Immature natural killer cell (primary cell): ENCODE measurements at places on chromosomes 11 and 22.
A peak's percentile ranks its signal among the peaks of the same experiment; 100 is the strongest.

DNA sequence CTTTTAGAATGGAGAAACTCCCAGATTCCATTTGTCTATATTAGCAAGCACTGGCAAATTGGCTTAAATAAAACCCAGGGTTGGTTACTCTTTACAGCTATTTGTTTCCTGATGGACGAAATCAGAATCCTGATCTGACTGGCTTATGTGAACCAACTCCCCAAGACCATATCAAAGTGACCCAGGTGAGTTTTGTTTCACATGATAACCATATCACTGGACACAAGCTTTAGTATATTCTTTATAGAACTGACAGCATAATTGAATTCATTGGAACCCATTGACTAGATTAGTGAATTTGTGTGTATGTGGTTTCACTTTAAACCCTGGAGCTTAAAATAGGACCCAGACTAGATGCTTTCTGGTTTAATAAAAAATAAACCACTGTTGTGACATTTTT, 39.3 kb downstream of the MCAM start:
- DNase-seq = no peak

DNA sequence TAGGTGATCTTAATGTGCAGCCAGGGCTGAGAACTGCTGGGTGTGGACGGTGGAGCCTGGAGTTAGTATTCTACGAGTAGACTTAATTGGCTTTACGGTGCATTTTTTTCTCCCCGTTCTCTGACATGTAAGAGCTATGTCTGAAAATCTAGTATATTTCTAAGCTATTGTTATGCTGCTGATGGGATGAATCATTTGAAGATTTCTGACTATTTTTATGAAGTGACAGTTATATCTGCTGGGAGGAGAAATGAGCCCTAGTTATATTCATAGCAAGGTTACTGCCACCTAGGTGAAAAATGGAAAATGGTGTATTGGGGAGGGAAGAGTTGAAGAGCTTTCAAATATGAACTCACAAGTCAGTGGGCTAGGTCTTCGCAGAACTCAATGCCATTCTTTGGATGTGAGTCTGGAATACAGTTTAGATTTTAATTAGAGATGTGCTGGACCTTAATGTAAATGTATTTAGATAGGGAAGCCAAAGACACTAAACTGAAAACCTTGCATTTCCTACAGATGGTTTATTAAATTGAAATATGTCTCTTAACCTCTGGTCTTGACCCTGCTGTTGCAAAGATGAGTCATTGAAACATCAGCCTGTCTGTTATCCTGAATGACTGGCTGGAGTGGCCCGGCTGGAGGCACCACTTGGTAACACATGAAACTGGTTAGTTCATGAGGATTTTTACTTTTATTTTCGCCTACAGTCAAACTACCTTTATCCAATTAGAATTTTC, 293.7 kb downstream of the DDX10 start:
- DNase-seq = no peak

- no peak for DNase-seq
These were observed 823.4 kb upstream of the CHORDC1 start for GRCh38 chr11:91046261-91046660.

- DNase-seq = no peak
These were observed 36.3 kb upstream of the CARS1 start for GRCh38 chr11:3093281-3094191.

- DNase-seq = peak; percentile 1
These were observed 645 bp downstream of the RTCB start for GRCh38 chr22:32411402-32411801.

DNA sequence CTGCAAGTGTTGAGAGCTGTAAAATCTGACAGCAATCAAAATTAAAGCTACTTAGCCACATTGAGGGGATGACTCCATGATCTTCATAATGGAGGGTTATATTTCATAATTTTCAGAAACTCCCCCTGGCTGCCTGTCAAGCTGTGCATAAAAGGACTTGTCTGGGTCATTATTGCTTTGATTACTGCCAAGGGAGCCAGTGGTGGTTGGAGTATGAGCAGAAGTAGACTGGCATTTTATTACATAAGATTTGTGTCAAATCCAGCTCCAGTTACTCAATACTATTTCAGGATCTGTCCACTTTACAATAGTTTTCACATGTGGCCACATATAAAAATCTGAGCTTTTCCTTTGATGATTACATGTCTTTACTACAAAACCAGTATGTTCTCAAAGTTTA, 108.9 kb upstream of the SLC5A12 start:
- DNase-seq = no peak

DNA sequence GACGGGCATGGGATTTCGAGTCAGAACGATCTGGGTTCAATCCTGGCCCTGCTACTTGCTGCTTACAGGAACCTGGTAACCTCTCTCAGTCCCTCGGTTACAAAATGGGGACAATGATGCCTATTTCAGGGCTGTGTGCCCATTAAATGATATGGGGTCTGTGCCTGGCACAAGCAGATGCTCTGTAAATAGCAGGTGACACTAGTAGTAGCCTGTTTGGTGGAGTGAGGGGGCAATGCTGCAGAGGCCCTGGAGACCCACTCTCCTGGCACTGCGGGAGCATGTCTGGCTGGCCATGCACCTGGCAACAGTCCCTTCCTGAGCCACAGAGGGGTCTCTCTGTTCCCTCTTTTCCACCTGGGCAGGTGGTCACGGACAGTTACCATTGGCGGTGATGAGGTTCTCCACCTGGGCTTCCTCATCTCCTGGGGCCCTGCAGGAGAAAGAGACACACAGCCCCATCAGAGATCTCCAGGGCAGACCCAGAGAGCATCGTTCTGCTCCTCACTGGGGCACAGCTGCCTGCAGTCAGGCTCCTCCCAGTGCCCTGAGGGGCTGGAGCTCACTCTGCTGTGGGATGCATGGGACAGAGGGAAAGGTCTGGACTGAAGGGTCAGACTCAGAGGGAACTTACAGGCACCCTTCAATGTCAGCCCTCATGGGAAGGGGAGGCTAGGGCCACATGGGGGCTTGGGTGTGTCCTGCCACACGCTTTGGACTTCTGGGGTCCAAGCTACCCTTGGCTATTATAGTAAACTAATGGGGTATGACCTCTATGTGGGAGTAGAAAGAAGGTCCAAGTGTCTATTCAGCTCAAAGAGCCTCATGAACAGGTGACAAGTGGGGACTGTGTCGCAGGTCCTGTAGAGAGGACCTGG, 15.6 kb upstream of the FXYD2 start:
- no peak for DNase-seq

DNA sequence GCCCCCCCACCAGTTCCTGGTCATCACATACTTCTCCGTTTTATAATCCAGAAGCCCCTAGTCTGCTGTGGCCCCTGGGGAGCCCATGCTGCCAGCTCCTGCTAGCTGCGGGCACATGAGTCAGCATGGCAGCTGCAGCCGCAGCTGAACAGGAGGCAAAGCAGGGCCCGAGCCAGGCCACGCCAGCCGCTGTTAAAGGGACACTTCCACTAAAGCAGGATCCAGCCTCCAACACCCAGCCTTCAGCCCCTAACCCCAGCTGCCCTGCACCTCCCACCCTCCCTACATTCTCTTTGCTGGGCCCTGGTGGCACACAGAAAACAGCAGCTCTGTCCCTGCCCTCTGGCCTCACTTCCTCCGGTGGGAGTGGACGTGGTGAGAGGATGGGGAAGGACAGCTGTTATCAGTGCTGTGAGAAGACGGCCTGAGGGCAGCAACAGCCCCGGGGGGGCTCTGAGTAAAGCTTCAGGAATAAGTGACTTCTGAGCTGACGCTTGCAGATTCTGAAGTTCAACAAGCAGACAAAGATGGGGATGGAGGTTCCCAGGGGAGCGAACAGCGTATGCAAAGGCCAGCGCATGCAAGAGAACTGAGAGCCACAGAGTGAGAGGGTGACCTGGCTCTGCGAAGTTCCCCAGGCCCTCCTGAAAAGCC, 688 bp upstream of the LRRC74B start:
- no peak for DNase-seq

- DNase-seq = no peak
These were observed 49.4 kb downstream of the LRRC74B start for GRCh38 chr22:21094911-21095772.

DNA sequence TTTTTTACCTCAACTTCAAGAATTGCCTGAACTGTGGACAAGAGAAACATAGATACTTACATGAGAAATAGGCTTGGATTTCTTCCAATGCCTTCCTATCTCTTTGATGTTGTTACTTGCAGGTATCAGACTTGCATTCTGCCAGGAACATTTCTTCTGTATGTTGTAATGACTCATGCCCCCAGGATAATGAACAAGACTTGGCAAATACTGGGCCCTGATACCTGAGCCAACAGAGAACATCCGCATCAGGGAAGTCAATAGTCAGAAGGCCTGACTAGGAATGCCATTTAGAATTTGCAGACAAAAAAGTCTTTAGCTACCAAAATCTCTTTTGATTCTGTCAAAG, 273.7 kb upstream of the KIRREL3 start:
- no peak for DNase-seq

DNA sequence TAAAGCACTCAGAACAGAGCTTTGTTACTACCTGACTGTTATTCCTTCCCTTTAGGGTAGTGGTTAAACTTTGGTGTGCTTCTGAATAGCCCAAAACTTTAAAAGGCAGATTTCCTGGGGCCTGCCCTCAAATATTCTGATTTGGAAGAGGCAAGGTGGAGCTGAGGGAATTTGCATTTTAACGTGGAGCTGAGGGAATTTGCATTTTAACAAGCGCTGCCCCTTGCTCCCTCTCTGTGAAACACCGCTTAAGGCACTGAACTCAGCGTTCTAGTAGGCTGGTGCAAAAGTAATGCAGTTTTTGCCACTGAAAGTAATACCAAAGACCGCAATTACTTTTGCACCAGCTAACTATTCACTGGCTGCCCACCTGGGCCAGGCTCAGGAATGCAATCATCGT, 35.0 kb downstream of the TPST2 start:
- no peak for DNase-seq

DNA sequence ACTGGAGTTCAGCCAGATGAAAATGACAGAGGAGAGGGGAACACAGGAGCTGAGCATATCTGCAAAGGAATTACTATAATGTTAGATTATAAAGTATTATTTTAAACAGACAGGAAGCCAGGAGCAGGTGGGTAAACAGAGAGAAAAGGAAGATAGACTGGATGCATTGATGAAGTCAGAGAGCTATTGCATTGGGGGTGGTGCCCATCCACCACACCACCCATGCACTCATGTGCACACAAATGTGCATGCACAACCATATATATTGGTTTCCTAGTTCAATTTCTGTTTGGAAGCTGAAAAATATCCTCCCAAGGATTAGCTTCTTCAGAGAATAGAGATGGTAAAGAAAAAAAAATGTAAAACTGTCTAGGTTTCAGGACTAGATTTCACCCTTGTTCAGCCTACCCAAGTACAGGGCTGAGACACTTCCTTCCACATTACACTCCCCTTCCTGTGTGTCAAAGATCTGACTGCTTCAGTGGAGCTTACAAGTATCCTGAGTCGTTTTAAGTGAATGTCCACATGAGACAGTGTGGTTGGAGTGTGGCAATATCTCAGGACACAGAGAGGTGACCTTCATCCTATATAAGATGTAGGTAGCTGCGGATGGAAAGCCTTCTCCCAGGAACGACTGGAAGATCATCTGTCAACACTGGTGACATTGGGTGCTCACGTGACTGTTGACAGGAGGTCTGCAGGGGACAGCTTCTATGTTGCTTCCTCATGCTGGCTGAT, 12.2 kb upstream of the SMPD1 start:
- no peak for DNase-seq

DNA sequence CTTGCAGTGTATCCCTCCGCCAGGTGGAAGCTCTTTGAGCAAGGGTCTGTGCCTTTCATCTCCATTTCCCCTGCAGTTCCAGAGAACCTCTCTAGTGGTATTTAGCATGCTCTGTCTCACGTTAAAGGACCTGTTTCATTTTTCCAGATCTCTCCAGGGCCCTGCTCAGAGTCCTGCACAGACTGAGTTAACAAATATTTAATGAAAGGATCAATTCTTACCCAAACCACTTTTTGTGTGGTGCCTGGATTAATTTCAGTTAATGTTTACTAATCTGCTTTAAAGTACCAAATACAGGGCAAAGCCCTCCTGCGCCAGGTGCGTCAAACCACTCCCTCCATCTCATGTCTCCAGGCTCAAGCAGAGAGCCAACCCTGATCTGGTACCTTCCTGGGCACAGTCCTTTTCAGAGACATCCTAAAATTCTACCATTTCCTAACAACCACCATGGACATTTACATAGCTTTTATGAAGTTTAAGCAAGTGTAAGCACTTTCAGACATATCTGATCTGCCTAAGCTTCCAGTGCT, 18.7 kb upstream of the ACER3 start:
- DNase-seq = no peak

GRCh38 chr11:35618497-35619115, 346 bp downstream of the FJX1 start:
- no peak for DNase-seq

- DNase-seq = no peak
These were observed 658 bp downstream of the C11orf71 start for GRCh38 chr11:114399490-114400215.

- DNase-seq = no peak
These were observed 38.1 kb upstream of the OPCML start for GRCh38 chr11:133570376-133570775.

- DNase-seq = no peak
These were observed 129.2 kb downstream of the CACNA1I start for GRCh38 chr22:39699631-39700360.

- no peak for DNase-seq
These were observed 582.6 kb downstream of the METTL15 start for GRCh38 chr11:28690746-28691145.

- DNase-seq = no peak
These were observed 25.4 kb upstream of the CABP2 start for GRCh38 chr11:67548555-67549110.

DNA sequence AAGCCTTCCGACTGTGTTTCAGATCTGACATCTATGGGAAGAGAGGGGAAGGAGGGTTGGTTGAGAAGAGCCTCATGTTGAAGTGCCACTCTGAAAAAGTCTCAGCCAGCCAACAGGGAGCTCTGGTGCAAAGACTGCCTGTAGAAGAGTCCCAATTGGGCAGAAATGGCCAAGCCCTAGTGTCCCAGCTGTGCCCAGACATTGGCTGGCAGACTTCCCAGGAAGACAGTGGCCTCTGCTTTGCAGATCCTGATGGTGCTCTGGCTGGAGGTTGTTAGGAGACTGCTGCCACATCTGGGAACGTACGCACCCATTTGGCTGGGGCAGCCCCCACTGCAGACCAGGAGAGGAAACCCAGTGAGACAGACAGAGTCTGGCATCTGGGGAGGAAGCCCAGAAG, 3.2 kb upstream of the PLA2G3 start:
- no peak for DNase-seq

DNA sequence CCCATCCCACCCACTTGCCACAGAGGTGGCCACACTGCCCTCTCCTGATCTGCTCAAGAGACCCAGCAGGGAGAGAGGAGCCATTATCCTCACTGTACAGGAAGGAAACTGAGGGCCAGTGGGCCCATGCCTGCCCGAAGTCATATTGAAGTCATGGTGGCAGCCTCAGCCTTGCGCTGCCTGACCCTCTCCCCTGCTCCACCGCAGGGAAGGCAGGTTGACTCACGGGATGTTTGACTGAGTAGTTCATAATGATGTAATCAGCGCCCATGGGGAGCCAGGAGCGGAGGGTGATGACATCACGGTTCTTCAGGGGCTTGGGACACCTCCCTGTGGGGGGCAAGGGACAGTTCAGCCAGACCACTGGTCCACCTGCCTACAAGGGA, 6.1 kb upstream of the ARAP1 start:
- DNase-seq = no peak
